ENCODE measurements at places on chromosomes 2 and 18. TPM values are rescaled to one million over a fixed set of nuclear protein-coding genes. Genes with fewer than 3 reads are reported as not detected.

The FAM237A gene
- total RNA-seq, result not detected

DNA sequence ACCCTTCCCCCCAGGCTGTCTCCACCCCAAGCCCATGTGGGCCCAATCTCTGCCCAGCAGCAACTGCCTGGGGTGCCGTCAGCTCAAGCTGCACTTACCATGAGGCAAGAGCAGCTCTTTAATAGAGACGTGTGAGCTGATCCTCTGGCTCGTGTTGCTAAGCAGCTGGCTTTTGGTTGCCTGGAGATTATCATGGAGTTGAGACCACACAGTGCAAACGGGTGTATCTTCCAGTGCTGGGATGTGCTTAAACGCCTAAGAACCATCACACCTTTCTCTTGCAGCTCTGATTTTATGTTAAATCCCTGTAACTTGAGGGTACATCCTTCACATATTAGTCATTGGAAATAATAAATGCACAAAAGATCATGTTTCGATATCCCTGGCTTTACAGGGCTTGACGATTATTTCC, 271.1 kb downstream of the PRKCE start:
- no peak for DNase-seq

DNA sequence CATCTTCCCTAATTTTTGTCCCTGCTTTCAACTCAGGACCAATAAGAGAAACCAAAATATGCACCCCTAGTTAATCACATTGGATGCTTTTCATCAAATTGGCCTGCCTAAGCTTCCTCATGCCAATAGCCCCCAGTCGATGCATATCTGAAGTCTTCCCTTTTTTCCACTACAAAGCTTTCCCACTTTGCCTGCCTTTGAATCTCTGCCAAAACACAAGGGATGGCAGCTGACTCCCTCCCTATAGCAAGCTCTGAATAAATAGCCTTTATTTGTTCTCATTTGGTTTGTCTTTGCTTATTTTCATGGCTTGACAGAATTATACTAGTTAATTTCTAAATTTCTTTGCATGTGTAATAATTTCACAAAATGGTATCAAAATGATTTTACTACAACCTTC, 621.2 kb downstream of the MBD2 start:
- no peak for DNase-seq

- DNase-seq, result no peak
Measured at GRCh38 chr2:231387904-231388724, 7.4 kb upstream of the B3GNT7 start.

- no peak for DNase-seq
Measured at GRCh38 chr2:60167089-60167488, 386.4 kb downstream of the BCL11A start.

DNA sequence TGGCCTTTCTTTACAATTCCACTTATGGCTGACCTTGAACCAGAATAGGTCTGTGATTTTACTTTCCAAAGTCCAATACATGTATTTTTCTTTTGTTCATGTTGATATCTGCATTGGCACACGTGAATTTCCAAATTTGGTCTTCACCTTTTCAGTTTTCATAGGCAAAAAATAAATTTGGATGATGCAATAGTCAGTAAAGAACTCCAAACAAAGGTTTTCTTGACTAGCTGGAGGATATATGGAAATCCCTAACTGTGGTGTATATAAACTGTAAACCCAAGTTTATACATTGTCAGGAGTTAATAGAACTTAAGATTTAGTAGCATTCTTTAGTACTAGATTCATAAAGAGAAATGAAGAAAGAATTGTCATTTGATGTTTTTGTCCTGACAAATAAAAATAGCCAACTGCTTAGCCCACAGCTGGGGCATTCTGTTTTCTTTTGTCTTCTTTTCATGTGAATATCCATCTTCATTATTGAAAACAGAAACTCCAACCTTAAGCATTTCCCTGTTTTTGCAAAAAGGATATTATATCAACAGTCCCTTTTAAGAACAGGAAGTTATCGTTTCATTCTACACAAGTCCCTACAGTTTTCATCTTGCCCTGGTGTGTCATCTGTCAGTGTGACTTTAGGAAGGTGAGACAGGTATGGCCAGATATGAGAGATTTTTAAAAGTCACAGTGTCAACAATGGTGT, 132.9 kb downstream of the BCL2 start:
- DNase-seq, result no peak

GRCh38 chr2:72292433-72292832, 144.8 kb upstream of the CYP26B1 start:
- no peak for DNase-seq

Measured in T-helper 17 cell (primary cell).